A549 (cell line): ENCODE measurements at places on chromosomes 2 and 18. TPM values are rescaled to one million over a fixed set of nuclear protein-coding genes. Genes with fewer than 3 reads are reported as not detected.

RUFY4 gene
- not detected in 3 replicates for polyA plus RNA-seq

RNF152 gene
- 0.04 TPM in 1 of 3 replicates, not detected in the others for polyA plus RNA-seq

- no peak for DNase-seq
Measured at GRCh38 chr2:11375689-11376027, 31.2 kb upstream of the ROCK2 start.

GRCh38 chr2:154974041-154974440 lies 275.5 kb downstream of the KCNJ3 start:
- DNase-seq: no peak

GRCh38 chr18:5466256-5466655 lies 77.5 kb downstream of the EPB41L3 start:
- DNase-seq: no peak

GRCh38 chr18:12053289-12053688 lies 40.4 kb upstream of the ANKRD62 start:
- DNase-seq: no peak

DNA sequence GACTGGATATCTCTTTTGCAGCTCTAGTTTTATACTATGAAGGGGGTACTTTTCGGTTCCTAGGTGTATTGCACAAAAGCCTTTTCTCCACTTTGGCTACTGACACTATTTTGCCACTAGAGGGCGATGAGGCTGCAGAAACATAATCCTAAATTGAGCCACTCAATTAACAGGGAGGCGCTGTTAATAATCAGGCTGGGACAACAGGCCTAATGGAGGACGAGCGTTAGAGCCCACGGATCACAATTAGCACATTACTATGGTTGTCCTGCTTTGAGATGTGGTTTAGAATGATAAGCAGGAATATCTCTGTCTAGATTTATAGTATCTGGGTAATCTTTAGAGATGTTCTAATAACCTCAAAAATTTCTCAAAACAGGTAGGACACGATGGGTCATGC lies 62.2 kb upstream of the PMAIP1 start:
- DNase-seq: peak; percentile 56

DNA sequence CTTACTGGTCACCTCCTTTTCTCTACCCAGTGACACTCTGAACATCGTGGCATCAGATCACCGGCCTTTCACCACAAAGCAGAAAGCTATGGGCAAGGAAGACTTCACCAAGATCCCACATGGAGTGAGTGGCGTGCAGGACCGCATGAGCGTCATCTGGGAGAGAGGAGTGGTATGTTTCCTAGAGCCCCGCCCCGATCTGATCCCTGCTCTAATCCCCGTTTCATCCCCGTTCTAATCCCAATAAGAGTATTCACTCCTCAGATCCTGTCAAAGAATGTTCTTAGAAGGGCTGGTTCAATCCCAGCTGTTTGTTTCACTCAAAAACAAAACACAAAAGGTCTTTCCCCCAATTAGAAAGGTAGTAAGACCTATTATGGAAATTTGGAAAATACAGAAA lies 30.4 kb upstream of the MAPRE3 start:
- no peak for DNase-seq

DNA sequence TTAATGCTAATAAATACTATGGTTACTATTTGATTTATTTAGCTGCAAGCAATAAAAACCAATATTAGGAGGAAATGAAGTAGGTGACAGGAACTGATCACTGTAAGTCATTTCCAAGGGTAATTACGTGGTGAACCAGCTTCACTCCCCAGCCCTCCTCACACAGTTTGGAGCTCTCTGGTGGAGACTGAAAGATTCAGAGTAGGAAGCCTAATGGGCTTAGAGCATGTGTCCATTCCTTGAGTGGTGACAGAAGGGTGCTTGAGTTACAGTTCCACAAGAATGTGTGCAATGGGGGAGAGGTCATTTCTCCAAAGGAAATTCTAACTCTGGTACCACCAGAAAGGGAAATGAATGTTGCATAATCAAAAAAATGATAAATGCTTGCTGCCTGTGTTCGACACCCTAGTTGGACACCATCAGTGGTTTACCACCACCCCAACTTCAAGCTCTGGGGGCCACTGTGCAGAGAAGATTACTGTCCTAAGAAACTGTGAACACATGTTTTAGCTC lies 285.1 kb upstream of the MMADHC start:
- DNase-seq: no peak

- no peak for DNase-seq
Measured at GRCh38 chr18:76318607-76319006, 176.4 kb downstream of the ZNF516 start.

GRCh38 chr2:40725040-40725439 lies 273.1 kb upstream of the SLC8A1 start:
- DNase-seq: no peak
